Tongue (tissue), 3 donors: ENCODE measurements at places on chromosomes 1 and 21.

DNA sequence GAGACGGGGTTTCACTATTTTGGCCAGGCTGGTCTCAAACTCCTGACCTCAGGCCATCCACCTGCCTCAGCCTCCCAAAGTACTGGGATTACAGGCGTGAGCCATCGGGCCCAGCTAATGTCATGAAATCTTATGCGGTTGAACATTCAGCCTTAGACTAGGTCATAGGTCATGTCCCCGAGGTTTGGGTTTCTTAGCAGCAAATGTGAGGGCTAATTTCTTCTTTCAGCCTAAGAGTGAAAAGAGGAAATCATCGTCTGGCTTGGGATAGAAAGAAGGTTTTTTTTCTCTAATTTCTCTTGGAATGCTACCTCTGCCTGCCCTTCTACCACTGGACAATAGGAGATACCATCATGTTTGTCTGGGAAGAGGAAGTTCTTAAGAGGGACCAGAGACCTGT lies 18.0 kb upstream of the PIK3CD start:
- DNase-seq = no peak

DNA sequence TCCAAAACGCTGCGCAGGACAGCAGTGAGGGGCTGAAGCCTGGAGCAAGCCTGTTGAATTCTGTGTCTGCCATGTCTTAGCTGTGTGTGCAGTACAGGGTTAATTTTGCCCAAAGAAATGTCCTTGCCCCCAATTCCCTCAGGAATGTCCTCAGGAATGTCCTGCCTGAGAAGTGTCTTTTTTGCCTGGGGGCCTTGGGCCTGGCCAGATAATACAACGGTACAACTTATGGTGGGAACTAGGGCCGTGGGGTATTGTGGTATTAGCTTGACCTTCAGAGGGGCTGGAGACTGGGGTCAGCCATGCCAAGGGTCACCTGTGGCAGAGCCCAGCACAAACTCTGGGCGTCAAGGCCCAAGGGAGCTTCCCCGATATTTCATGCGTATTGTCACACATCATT lies 107.7 kb downstream of the AJAP1 start:
- DNase-seq = no peak

DNA sequence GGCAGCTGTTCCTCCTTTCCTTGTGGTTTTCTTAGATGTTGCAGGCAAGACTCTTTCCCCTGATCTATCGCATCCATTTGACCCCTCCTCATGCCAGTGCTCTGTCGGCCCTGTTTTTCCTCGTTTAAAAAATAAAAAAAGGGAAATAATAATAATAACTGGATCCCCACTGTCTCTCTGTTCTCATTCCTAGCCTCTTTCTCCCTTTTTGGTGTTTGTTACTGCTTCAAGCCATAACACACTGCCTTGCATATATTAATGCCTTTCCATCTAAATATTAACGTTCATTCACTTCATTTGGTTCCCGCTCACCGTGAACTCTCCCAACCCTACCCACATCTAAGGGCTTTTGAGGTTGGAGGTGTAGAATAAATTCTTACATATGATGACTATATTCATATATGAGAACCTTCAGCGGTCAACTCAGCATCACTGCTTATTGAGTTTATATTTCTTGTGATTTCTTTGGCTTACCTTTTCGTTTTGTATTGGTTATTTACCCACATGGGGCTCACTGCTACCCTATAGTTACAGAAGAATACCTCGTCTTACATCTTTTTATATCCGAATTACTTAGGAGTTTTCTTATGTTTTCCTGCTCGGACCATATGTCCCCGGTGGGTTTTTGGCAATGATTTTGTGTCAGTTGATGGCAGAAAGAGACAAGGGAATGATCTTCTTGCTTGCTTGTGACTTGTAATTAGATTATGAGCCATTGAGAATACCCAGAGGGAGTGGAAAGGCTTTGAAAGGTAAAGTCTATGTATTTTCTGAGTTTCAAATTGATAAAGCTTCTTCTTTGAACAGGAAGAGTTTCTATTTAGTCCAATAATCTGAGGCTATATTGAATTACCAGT lies 805 bp downstream of the ATG4C start:
- peak; percentile 13 for DNase-seq

DNA sequence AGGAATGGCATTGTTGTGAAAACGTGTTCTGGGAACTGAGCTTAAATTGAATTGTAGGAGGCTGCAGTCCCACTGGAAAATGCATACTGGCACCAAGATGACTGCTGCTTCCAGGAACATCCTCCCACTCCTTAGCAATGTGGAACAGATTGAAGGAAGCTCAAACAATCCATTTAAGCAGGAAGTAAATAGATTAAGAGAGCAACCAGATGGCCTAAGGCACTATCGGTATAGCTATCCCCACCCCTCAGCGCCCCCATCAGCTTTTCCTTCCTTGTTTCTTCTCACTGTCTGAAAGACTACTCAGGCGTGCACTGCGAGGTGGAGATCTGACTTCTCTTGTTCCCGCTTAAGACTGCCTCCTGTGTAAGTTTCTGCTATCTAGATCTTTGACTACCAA lies 4.0 kb upstream of the IFI16 start:
- peak; percentile 31 for DNase-seq

GRCh38 chr21:46195595-46196195 lies 11.4 kb upstream of the SPATC1L start:
- DNase-seq = no peak

GRCh38 chr21:41715649-41716281 lies 51.1 kb downstream of the RIPK4 start:
- peak; percentile 64 for DNase-seq

DNA sequence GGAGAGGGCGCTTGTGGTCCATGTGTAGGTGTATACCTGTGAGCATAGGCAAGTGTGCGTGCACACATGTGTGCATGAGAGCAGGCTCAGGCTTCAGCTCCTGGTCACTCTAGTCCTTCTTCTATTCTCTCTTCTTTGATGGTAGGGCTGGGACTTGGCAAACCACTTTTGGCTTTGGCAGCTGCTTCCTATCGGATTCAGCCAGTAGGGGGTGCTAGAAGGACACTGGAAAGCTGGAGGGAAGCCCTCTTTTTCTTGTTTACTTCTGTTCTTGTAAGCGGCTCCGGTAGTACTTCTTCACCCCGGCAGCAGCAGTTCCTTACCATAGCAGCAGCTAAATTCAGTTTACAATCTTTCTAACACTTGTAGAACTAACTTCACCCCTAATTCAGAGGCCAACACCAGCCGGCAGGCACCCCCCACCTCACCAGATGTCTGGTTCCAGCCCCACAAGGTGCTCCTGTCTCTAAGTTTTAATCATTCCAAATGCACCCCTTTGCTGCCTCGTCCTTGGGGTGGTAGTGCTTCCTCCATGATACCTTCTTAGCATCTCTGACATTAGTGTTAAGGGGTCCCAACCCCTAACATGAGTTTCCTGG lies 25.1 kb downstream of the NENF start:
- DNase-seq = peak; percentile 54

DNA sequence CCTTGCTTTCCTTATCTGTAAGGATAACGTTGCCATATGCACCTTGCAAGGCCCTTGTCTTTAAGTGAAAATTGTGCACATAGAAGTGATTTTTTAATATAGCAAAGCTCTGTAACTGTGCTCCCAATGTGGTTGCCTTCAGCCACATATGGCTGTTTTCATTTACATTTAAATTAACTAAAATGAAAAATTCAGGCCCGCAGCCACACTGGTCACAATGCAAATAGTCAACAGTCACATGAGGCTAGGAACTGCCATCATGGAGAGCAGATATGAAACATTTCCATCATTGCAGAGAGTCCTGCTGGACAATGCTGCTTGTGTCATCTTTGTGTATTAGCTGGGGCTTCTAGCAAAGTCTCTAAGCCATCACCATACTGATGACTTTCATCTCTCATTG lies 83.4 kb downstream of the PGBD5 start:
- no peak for DNase-seq

GRCh38 chr1:151196292-151196800 lies 2.0 kb upstream of the PIP5K1A start:
- DNase-seq = peak; percentile 90

GRCh38 chr1:33099290-33100118 lies 18.6 kb downstream of the AZIN2 start:
- DNase-seq = peak; percentile 85

DNA sequence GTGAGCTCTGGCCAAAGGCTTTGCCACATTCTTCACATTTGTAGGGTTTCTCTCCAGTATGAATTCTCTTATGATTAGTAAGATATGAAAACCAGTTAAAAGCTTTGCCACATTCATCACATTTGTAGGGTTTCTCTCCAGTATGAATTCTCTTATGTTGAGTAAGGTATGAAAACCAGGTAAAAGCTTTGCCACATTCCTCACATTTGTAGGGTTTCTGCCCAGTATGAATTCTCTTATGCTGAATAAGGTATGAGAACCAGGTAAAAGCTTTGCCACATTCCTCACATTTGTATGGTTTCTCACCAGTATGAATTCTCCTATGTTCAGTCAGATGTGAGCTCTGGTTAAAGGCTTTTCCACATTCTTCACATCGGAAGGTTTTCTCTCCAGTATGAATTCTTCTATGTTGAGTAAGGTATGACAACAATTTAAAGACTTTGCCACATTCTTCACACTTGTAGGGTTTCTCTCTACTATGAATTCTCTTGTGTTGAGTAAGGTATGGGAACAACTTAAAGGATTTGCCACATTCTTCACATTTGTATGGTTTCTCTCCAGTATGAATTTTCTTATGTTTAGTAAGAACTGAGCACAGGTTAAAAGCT lies 20.7 kb downstream of the ZNF695 start:
- no peak for DNase-seq

GRCh38 chr1:41526956-41527561 lies 42.6 kb upstream of the EDN2 start:
- DNase-seq = no peak

GRCh38 chr1:159881622-159882526 lies 18.1 kb downstream of the CFAP45 start:
- peak; percentile 79 for DNase-seq

- DNase-seq = no peak
Measured at GRCh38 chr1:219926363-219926998, 1.9 kb downstream of the SLC30A10 start.

DNA sequence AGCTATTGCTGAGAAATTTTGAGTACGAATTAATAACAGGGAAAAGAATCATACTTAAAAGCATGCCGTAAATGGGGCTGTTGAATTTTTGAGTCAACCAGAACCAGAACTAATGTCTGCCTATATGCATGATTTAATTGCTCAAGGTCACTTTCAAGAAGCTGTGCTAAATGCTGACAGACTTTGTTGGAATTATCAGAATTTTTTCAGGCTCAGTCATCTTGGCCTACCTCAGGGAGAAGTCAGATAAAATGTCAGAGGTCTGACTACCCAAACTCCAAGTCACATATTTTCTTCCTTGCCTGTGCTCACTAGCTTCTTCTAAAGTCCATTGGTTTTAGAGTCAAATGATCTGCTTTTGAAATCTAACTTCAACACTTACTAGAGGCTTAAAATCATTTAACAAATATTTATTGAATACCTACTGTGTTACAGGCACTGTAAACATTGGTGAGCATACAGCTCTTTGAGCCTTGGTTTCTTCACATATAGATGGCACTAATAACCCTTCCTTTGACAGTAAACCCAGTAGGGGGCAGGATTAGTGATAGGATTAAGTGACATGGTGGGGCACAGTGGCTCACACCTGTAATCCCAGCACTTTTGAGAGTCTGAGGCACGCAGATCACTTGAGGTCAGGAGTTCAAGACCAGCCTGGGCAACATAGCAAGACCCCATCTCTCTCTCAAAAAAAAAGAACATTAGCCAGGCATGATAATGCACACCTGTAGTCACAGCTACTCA lies 121.2 kb upstream of the SLC44A3 start:
- no peak for DNase-seq

DNA sequence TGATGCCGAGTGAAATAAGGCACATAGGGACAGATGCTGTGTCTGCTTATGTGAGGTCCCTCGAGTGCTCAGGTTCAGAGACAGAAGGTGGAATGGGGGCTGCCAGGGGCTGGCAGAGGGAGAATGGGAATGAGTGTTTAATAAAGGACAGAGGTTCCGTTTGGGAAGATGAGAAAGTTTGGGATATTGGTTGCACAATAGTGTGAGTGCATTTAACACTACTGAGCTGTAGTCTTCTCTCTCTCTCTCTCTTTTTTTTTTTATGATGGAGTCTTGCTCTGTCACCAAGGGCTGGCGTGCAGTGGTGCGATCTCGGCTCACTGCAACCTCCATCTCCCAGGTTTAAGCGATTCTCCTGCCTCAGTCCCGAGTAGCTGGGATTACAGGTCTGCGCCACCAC lies 44.9 kb downstream of the TRAPPC10 start:
- DNase-seq = no peak

GRCh38 chr21:17768840-17769446 lies 50.2 kb downstream of the C21orf91 start:
- DNase-seq = no peak

- DNase-seq = peak; percentile 43
Measured at GRCh38 chr1:119981986-119982815, 85.9 kb upstream of the ADAM30 start.
